ENCODE measurements at places on chromosomes 11 and 22.
A peak's percentile ranks its signal among the peaks of the same experiment; 100 is the strongest.

DNA sequence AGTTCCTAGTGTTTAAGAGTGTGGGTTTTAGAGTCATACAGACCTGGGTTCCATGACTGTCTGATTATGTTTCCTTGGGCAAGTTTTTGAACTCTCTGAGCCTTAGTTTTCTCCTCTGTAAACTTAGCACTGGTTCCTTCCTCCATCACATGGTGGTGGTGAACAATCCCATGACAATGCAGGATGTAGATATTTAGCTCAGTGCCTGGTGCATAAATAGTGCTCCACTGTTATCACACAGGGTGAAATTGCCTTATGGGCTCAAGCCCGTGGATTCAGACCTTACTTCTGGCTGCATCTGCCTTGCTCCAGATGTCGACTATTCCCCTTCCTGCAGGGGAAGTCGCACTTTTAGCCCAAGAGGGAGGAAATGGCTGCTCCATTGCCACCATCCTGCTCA is 62.7 kb downstream of the LDLRAD3 start:
- no peak for DNase-seq

DNA sequence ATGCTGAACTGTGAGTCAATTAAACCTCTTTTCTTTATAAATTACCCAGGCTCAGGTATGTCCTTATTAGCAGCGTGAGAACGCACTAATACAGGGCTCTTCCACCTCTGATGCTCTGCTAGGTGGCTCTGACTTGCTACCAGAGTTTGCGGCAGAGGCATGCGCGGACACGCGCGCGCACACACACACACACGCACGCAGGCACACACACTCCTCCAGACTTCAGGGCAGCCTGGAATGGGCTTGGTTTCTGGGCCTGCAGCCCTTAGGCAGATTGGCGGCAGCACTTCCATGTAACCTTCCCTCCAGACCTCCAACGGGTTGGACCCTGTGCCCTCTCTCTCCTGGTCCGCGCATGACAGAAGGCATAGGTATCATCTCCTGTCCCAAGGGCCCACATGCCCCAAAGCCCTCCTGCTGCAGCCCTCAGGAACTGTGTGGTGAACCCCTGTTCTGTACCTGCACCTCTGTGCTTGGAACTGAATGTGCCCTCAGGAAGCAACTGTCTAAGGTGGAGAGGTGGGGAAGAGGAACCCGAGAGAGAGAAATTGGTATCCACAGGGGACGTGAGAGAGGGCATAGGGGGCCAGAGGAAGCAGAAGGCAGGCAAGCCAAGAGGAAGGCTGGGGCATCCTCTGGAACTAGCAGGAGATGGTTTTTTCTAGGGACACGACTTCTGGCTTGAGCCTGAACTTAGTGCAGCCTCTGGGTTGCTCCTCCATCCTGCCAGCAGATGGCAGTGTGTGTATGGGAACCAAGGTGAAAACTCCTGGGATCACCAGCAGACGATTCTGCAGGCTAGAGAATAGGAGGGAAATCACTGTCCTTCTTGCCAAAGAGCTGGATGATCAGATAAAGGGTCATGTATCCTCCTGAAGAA is 23.4 kb upstream of the RIC3 start:
- peak; percentile 57 for DNase-seq

- DNase-seq: no peak
Observed at GRCh38 chr11:82714346-82715174, 19.1 kb downstream of the FAM181B start.

- no peak for DNase-seq
Observed at GRCh38 chr22:35484651-35485556, 55.7 kb upstream of the RASD2 start.
